ENCODE measurements at places on chromosomes 7 and 10.

DNA sequence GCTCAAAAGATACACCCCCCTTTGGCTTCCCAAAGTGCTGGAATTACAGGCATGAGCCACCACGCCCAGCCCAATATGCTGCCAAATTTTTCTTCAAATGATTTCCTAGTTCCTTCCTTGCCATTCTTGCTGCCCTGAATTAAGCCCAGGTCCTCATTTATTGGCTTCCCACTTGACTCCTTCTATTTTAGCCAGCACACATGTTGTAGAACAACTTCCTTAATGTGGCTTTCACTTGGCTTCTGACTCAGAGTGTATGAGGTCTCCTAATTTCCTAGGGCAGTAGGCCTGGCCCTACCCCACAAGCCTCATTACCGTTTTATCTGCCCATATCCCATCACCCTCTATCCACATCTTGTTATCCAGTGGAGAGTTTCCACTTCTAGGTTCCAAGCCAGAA is 21.8 kb upstream of the HIPK2 start:
- DNase-seq, result no peak

- DNase-seq, result no peak
Measured at GRCh38 chr7:27585781-27586447, 76.8 kb downstream of the HIBADH start.

DNA sequence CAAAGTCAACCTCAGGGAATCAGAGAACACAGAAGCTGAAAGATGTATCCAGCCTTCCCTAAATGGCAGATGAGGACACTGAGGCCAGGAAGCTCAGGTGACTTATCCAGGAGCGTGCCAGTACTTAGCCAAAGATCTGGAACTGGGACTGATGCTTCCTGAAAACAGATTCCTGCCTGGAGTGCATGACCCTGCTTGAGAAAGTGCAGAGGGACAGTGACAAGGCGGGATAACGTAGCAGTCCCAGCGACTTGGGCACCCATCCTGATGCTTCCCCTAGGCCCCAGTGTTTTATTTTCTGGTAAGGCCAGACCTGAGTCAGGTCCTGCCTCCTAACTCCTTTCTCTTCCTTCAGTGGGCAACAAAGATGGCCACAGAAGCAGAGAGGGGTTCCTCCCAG is 48.6 kb downstream of the KIAA1217 start:
- no peak for DNase-seq

DNA sequence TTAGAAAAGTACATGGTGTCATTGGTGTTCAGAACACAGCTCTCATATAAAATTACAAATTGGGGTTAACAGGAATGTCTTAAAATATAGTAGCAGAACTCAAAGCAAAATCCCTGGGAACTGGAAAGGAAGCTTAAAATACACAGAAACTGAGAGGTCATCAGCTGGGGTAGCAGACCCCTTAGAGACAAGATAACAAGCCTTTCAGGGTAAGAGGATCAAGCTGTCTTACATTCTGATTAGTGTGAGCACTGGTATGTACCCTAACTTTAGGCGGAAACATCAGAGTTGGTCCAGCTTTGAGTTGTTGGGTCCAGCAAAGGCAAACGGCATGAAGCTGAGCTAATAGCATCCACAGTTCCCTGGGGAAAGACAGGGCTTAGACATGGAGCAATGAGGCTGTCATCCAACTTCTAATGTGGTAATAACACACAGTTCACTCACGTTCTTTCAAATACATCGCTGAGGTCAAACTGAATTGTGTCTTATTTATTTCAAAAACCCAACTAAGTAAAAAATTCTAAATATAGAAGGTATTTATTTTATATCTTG is 32.6 kb downstream of the ARHGAP21 start:
- no peak for DNase-seq
